ENCODE measurements at places on chromosomes 2 and 18.

DNA sequence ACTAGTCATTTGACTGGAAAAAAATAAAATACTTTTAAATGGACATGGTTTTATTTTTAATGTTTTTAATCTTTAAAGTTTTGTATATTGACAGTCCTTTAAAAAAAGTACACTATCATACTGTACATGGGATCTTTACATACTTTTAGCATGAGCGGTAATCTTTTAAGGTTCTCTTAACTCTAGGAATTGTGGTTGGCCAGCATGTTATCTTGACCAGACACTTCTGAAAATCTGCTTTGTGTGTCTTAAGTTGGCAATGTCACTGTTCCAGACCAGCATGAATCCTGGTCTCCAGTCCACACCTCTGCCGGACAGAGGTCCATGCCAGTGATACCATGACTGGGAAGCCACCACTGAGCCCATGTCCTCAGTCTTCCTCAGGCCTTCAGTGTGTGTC is 17.7 kb downstream of the ITGB1BP1 start:
- no peak for DNase-seq

DNA sequence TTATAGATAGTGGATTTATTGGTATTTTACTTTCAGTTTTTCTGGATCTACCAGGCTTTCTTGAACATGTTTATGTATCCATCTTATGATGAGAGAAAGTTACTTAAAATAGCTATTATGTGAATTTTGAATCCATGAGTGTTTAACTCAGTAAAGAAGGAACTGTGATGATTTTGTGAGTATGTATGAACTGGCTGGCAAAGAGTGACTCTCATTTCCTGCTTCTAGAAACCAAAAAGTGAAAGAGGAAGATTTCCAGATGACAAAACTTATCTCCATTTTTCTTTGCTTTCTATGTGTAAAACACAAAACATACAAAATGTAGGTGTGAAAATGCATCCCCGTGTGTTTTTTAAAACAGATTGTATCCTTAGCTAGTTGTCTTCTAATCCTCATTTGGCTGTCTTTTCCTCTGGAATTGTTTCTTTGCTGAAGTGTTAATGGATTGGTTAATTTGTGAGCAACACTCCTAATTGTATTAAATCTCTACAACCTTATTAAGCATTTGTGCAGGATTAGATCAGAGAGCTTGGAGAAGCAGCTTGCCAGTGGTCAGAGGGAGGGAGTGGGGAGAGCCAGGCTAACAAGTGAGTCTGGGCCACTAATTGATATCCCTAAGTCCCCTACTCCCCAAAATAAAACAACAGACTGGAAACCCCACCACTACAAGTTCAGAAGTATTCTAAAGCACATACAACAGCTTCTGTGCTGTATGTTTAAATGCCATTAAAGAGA is 23.9 kb downstream of the PTPRM start:
- peak; percentile 76 for DNase-seq

DNA sequence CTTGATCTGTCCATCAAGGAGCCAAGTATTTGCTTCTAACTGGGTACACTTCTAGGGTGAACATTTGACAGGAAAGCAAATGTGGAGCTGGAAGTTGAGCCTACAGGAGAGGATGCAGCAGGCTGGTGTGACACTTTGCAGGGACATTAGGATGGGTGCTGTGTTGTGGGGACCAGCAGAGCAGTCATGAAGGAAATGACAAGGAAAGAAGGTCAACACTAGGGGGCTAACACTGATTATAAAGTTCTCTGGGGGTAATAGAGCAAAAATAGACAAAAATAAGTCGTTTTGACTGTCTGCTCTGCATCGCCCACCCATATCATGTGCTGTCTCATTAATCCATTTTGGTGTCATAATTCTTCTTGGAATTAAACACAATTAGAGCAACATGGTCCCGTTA is 652.4 kb downstream of the STK39 start:
- no peak for DNase-seq

DNA sequence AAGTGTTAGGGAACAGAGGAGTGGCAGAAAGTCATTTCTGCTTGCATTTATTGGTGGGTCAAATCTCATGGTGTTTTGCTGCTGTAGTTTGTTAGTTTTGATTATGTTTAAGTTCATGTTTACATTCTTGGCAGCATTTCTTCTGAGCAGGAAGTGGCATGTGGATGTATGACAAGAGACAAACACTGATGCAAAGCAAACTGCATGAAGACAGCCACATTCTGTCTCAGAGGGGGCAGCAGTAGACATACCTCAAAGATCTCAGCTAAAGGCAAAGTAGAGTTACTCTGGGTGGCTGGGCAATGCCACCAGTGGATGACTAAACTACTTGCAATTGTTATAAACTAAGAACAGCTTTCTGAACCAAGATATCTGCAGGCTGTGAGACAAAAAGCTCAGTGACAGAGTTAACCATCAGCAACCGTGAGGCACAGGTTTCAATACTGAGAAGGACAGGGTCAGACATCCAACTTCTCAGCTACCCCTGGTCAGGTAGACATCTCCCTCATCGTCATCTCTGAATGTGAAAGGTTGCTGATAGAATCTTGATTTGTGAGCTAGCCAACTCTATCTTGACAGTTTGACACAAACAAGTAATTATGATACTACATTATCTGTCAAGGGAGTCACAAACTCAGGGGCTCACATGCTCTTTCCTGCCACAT is 16.4 kb downstream of the GALNT3 start:
- no peak for DNase-seq

DNA sequence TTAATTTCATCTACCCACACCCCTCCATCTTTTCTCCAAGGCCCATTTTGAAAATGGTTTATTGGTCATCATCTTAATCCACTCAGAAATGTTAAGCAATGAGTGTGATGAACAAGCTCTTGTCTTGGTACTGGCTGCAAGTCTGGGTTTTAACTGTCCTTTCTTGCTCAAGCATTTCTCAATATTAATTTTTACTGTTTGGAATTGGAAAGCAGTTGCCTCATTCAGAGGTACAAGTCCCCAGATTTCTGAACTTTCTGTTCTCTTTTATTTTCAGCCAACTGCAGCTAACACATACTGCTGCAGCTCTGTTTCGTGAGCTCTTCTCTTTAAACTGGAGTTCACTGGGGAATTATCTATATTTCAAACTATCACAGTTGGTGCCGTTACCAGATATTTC is 99.4 kb upstream of the TEX51 start:
- DNase-seq: no peak

- no peak for DNase-seq
Measured at GRCh38 chr2:57802243-57802642, 244.4 kb upstream of the VRK2 start.

- DNase-seq: no peak
Measured at GRCh38 chr2:65960953-65961352, 474.0 kb upstream of the MEIS1 start.

DNA sequence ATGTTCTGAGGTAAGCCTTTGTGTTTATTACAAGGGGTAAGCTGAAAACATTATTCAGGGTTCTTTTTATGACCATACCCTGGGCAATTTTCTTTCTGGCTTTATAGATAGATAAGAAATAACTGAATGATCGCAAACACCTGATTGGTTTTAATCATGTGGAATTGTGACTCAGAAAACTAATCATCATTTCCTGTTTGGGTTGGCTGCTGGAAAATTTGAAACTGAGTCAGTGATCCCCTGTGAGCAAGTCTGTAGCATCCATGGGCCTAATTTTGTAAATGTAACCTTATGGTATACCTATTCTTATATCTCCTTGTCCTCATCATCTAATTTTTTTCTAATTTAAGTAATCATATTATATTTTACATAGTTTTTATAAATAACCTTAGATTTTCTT is 34.3 kb downstream of the CCDC68 start:
- no peak for DNase-seq

DNA sequence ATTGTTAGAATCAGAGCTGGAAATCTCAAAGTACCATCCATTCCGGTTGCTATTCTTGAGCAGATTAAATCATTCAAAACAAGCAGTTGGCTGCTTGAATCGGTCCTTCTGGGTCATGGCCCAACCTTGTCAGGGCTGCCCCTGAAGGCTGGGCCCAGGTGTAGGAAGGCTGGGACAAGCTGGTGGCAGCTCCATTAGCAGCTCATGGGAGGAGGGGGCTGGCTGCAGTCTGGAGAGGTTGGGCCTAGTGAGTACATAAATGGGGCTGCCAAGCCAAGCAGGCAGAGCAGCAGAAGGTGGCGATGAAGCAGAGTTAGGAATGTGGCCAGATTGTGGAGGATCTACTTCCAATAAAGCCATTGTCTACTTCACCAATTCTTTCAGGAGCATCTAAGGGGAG is 81.4 kb downstream of the ADCYAP1 start:
- no peak for DNase-seq

GRCh38 chr2:200104015-200104414 is 148.6 kb downstream of the MAIP1 start:
- DNase-seq: no peak

GRCh38 chr18:49563130-49563540 is 1.3 kb downstream of the LIPG start:
- peak; percentile 63 for DNase-seq

DNA sequence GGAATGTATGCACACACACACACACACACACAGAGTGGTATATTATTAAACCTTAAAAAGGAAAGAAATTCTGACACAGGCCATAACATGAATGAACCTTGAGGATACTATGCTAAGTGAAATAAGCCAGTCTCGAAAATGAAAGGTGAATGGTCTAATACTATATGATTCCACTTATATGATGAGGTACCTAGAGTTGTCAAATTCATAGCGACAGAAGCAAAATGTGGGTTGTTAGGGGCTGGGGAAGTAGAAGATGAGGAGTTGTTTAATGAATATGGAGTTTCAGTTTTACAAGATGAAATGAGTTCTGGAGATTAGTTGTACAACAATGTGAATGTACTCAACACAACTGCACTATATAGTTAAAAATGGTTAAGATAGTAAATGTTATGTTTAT is 118.1 kb downstream of the ABCA12 start:
- no peak for DNase-seq

DNA sequence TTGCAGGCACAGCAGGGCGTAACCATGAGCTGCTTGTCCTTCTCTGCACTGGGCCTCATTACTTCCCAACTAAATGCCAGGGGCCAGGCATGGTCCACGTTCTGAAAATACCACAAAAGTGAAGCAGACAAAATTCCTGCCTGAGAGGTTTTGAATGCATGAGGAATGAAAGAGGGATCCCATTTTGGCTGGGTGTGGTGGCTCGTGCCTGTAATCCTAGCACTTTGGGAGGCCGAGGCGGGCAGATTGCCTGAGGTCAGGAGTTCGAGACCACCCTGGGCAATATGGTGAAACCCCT is 139.5 kb downstream of the MBP start:
- no peak for DNase-seq

DNA sequence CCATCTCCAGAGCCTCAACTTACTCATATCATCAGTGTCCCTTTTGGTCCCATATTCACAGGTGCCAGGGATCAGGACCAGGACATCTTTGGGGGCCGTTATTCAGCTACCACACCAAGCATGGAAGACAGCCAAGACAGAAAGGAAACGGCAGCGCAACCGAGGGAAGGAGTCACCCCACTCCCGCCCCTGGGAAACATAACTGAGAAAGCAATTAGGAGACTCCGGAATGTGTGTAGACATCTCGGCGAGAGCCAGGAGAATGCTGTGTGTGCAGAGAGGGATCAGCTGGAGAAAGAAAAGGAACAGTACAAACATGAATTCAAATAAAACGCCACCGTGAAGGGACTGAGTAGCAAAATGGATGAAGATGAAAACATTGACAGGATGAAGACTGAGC is 13.4 kb upstream of the BOK start:
- peak; percentile 91 for DNase-seq

GRCh38 chr2:214514704-214515103 is 103.8 kb downstream of the VWC2L start:
- DNase-seq: no peak

- no peak for DNase-seq
Measured at GRCh38 chr2:39535636-39536185, 98.6 kb upstream of the MAP4K3 start.

DNA sequence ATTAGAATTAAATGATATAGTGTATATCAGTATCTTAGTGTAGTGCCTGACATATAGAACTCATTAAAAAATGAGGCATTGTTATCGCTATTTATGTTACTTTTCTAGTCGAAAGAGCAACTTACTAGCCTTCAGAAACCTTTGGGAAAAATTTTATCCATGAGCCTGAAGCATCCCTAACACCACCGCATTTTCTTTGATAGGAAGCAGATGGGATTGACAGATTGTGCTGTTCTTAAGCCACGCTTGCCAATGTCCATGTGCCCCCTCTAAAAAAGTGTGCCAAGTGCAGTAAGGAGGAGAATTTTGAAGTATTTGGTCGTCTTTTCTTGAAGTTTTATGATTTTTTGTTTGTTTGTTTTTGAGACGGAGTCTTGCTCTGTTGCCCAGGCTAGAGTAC is 29.1 kb downstream of the PPM1B start:
- no peak for DNase-seq

DNA sequence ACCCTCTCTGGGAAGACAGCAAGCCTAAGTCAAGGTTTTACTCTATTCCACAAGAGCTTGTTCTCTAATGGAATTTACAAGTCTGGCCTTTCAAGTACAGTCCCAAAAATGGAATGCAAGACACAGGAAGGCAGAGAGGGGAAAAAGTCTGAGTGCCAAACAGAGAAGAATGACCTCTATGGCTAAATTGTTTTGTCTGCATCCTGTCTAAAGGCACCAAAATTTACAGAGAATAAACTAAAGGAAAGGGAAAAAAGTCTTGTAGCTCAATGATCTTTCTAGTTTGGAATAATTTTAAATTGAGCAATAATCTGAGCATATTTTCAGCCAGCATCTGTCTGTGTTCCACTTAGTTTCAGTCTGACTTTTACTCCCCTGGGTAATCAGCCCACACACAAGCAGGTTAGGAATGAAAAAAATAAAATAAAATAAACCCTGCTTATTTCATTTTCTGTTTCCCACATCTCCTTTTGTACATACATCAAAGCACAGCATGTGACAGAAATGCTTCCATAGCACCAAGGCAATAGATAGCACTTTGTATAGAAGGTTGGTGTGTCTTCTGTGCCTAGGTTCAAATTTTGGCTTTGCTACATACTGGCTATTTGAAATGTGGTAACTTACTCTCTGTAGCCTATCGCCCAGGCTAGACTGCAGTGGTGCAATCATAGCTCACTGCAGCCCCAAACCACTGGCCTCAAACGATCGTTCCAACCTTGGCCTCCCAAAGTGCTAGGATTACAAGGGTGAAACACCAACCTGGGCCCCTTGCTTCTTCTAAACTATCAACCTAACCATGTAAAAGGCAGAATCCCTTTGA is 105.1 kb downstream of the SLC8A1 start:
- DNase-seq: no peak

- DNase-seq: no peak
Measured at GRCh38 chr2:231579560-231579959, 13.1 kb upstream of the TEX44 start.

GRCh38 chr2:162838136-162838497 is 450 bp downstream of the KCNH7 start:
- no peak for DNase-seq

GRCh38 chr2:171266102-171266501 is 105.4 kb upstream of the TLK1 start:
- DNase-seq: no peak

GRCh38 chr2:109258376-109258775 is 129.4 kb downstream of the SH3RF3 start:
- DNase-seq: no peak

GRCh38 chr18:34122724-34123334 is 101.9 kb downstream of the NOL4 start:
- peak; percentile 62 for DNase-seq

- no peak for DNase-seq
Measured at GRCh38 chr2:81304154-81304830, 999.7 kb upstream of the LRRTM1 start.

GRCh38 chr18:5787936-5788335 is 107.4 kb downstream of the TMEM200C start:
- no peak for DNase-seq

- no peak for DNase-seq
Measured at GRCh38 chr2:55116966-55117365, 66.7 kb upstream of the RTN4 start.

- DNase-seq: no peak
Measured at GRCh38 chr2:145166731-145167302, 646.9 kb upstream of the ZEB2 start.
